ENCODE measurements at places on chromosomes 7 and 10.

GRCh38 chr7:44709945-44710596, 38.6 kb upstream of the ZMIZ2 start:
- no peak for DNase-seq

DNA sequence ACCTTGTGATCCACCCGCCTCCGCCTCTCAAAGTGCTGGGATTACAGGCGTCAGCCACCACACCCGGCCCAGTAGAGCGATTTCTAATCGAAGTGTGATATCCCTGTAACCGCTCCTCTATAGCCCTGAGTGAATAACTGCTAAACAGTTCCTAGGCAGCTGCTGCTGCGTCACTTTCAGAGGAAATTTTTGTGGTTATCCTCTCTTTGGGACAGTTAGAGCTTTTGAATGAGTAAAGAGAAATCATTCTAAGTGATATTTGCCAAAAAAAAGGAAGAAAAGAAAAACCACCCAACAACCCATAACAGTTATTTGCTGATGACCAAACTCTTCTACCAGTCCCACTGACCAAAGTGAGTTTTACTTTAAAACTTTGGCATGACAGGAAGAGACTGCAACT, 59.9 kb downstream of the MKX start:
- no peak for DNase-seq

DNA sequence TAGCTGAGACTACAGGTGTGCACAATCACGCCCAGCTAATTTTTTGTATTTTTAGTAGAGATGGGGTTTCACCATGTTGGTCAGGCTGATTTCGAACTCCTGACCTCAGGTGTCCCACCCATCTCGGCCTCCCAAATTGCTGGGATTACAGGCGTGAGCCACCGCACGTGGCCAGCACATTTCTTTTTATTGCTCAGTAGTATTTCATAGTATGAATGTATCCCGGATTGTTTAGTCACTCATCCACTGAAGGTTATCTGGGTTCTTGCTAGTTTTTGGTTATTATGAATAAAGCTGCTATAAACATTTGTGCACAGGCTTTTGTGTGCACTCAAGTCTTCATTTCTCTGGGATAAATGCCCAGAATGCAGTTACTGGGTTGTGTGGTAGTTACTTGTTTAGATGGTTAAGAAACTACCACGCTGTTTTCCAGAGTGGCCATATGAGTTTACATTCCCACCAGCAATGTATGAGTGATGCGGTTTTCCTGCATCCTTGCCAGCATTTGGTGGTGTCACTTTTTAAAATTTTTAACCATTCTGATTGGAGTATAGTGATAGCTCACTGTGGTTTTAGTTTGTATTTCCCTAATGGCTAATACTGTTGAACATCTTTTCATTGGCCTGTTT, 275.8 kb upstream of the LYZL1 start:
- peak; percentile 33 for DNase-seq

GRCh38 chr7:76349313-76349885, 9.4 kb downstream of the YWHAG start:
- no peak for DNase-seq

DNA sequence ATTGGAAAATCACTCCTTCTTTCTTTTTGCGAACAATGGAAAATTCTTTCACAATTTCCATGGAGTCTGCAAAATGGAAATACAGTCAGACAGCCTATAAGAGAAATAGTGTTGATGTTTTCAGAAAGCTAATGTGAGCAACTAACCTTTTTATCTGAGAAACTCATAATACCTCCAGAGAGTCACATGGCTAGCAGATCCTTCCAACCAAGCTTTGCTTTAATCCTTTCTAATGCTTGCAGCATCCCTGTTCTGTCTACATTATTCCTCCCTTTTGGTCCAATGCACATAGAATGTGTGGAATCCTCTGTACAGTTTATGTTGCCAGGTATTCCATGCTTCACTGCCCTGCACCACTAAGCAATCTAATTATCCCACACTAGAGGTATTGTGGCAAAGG, 717.5 kb upstream of the LRRN3 start:
- no peak for DNase-seq

GRCh38 chr7:132053871-132054270, 497.4 kb upstream of the PODXL start:
- DNase-seq, result no peak

- no peak for DNase-seq
Measured at GRCh38 chr10:132681858-132682755, 103.8 kb downstream of the NKX6-2 start.

DNA sequence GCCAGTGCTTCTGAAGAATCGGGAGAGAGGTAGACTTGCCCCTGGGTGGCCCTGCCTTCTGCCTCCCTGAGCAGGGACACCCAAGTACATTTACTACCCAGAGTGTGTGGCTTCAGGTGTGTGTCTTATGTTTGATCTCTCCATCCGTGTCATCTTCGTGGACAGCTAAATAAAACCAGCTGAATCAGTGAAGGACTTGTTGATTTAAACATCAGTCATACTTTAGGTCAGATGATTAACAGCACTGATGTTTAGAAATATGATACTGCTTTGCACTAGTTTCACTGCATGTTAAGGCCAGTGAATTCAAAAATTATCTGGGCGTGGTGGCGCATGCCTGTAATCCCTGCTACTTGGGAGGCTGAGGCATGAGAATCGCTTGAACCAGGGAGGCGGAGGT, 4.0 kb downstream of the MTG1 start:
- no peak for DNase-seq

DNA sequence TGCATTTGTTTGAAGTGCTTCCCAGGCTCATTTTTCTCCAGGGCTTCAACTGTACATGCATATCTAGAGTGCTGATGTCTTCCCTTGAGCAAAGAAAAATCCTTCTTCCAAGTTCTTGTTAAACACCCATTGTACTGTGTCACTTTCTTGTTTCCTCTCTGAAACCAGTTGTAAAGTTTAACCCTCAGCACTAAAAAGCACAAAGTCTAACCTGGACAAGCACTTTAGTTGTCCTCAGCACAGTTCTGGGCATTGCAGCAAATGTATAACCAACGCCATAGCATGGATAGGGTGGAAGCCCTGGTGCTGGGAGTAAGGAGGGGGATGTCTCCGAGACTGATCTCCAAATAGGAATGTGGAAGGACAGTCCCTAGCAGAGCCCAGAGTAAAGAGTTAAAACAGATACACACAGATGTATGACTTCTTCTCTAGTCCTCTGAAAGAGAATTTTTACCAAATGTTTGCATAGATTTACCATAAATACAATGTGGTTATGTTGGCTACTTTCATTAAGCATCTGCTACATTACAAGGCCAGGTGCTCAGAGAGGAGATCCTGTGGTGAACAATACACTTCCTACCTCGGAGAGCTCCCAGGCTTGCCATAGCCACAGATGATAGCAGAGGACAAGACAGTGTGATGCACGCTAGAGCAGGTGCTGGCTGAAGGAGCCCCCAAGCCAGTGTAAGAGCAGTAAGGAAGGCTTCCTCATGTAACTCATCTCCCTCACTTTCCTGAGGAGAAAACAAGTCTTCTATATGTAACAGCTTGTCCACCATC, 57.0 kb downstream of the DNAJC12 start:
- DNase-seq, result no peak

- DNase-seq, result no peak
Measured at GRCh38 chr10:2619916-2620315, 447.4 kb upstream of the PFKP start.

DNA sequence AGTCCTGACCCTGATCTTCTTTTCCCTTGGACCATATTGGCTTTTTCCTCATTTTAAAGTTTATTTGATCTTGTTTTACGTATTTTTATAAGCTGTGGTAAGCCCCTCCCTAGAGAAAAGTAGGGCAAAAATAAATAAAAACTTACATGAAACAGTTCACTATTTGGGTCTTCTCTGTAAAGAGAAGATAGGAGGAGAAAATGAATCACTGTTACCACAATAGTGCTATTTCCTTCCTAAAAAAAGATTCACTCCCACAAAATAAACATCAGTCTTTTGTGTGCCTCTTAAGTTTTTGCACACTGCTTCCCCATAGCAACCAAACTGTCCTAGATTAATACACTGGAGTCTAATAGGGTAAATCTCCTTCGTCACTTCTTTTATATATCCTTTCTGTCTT, 1.4 kb upstream of the SVIL start:
- DNase-seq, result no peak

- no peak for DNase-seq
Measured at GRCh38 chr10:8066797-8067196, 12.3 kb downstream of the GATA3 start.

- no peak for DNase-seq
Measured at GRCh38 chr10:75538144-75538543, 106.7 kb downstream of the LRMDA start.

- no peak for DNase-seq
Measured at GRCh38 chr7:140214075-140214684, 37.4 kb upstream of the KDM7A start.

GRCh38 chr10:102384053-102384452, 11.5 kb upstream of the NFKB2 start:
- DNase-seq, result no peak

DNA sequence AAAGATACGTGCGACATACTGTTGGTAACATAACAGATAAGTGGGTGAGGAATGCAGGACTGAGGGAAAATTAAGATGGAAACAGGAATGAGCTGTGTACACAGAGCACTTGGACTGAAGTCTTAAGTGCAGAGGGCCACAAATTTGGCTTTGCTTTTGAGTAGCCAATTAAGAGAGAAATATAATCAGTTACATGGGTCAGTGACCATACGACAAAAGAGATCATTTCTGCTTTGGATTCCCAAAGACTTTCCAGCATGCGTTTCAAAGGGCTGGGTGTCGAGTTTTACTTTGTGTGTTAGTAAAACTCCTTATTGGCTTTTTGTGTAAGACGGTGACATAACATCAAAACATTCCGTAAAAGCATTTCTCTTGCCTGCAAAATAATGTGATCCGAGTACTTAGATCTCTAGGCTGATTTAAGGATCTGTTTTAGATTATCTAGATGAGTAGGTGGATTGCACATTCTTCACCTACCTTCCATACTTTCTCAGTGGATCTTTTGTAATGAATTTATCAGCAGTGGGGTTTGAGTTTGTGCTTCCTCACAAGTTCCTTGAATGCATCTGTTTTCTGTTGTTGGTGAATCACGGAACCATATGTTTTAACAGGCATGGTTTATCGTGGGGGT, 7.5 kb downstream of the RABGEF1 start:
- no peak for DNase-seq

DNA sequence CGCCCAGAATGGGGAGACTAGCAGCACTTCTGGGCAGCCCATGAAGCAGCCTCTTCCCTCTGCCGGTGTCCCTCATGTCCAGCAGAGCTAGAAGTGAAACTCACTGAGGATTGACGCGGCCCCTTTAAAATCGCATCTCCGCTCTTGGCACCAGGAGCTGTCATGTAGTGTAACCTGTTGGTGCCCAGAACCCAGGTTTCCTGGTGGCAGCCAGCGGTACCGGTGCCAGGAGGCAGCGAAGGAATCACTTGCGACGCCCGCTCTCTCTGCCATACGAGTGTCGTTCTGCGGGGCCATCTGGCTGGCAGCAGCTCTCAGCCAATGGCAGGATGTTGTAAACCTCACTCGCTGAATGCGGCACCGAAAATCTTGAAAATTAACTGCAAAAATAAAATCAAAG, 82.7 kb downstream of the CUX1 start:
- no peak for DNase-seq

DNA sequence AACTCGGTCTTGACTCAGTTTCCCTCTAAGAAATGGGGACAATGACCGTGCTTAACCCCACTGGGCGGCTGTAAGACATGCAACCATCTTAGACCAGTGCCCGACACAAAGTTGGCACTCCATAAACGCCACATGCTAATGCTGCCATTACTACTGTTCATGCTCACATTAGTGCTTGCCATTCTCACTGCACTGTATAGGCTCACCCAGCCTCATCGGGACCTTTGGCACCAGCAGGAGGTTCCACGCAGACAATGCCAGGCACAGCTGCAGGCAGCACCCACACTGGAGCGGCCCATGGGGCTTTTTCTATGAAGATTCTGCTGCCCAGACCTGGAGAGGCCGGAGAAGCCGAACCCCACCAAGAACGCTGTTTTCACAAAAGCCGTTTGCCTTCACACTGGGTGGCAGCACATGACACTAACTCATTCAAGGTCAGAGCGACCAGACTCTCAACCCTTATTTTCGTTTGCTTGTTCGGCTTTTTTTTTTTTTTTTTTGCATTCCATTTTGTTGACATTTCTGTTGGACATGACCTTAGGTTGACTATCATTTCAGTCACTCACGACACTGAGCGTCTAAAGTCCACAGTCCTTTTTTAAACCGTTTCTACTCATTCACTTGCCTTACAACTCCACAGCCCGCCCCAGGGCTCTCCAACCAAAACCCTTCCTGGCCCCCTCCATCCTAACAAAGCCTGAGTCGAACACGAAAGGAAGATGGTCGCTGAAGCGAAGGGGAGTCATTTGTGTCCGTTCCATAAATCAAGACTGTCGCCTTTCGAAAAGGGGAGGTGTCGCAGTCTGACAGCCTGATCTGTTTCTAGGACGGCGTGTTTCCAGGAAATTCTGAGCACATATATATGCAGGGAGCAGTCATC, 124.4 kb upstream of the RNF32 start:
- no peak for DNase-seq

DNA sequence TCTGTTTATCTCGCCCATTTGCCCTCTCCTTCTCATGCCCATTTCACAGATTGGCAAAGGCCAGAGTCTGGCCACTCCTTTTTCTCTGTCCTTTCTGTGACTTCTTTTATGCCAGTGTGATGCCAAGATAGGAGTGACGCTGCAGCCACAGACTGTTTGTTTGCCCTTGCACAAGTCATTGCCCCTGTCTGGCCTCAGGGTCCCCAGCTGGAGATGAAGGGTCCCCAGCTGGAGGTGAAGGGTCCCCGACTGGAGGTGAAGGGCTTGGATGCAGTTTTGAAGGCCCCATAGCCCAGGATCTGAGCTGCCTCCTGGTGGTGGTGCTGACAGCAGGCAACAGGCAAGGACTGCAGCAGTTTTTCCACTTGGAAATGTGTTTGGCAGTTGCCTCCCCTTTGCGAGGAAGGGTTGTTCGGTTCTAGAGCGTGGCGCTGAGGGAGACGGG, 50.8 kb upstream of the SLC29A3 start:
- no peak for DNase-seq

GRCh38 chr7:8343556-8343955, 81.6 kb upstream of the ICA1 start:
- no peak for DNase-seq

GRCh38 chr10:72250666-72251065, 23.1 kb upstream of the DDIT4 start:
- no peak for DNase-seq

- DNase-seq, result no peak
Measured at GRCh38 chr7:16066805-16067459, 354.4 kb downstream of the CRPPA start.

DNA sequence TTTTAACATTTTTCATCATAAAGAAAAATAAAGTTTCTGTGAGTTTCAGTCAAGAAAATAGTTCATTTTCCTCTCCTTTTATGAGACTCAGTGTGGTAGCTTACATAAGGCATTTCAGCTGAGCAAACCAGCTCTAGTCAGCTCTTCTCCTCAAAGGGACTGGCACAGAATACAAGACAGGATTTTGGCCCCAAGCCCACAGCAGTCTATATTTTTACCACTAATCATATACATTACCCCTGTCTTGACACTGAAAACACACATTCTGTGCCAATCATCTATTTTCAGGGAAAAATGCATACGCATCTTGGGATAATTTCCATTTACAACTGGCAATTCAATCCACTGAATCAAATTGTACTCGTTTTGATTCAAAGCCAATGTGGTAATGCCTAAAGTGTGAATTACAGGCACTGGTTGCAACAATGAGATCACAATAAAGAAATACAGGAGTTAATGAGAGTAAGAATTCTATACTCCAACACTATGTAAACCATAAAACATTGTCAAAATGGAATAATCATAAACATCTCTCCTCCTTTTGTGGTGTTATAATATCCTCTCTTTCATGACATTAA, 186.4 kb downstream of the CACNA2D1 start:
- no peak for DNase-seq

GRCh38 chr7:22561321-22561811, 61.4 kb upstream of the STEAP1B start:
- DNase-seq, result peak; percentile 98
